ENCODE measurements at places on chromosomes 16 and 17.

GRCh38 chr16:10226141-10226986, 44.1 kb upstream of the GRIN2A start:
- no peak for DNase-seq

DNA sequence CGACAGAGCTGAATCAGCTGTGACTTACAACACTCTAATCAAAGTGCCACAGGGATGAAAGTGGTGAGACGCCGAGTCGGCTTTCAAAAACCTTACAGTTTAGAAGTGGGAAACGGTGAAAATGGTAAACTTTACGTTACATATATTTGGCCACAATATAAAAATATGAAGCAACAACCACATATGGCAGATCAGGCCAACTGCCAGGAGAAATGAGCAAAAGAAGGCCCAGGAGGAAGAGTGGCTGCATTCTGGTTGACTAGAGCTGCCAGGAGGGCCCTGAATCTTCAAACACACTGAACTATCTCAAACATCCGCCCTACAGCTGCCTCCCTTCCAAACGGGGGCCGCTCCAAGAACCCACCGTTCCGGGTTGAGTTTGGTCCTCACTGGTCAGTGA, 56.3 kb downstream of the MRM3 start:
- no peak for DNase-seq

GRCh38 chr16:10976634-10977033, 32.3 kb downstream of the CLEC16A start:
- DNase-seq, result no peak

DNA sequence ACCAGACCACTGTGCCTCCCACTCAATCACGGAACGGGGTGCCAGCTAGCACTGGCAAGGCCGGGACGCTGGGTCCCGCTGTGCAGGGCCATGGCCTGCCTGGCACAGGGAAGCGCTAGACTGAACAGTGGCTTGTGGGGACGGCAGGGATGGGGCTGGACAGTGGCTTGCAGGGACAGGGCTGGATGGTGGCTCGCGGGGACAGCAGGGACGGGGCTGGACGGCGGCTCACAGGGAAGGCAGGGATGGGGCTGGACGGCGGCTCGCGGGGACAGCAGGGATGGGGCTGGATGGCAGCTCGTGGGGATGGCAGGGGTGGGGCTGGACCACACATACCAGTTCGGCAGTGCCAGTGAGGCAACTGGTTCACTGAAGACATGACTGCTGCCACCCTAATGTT, 32.6 kb downstream of the LMF1 start:
- DNase-seq, result no peak

DNA sequence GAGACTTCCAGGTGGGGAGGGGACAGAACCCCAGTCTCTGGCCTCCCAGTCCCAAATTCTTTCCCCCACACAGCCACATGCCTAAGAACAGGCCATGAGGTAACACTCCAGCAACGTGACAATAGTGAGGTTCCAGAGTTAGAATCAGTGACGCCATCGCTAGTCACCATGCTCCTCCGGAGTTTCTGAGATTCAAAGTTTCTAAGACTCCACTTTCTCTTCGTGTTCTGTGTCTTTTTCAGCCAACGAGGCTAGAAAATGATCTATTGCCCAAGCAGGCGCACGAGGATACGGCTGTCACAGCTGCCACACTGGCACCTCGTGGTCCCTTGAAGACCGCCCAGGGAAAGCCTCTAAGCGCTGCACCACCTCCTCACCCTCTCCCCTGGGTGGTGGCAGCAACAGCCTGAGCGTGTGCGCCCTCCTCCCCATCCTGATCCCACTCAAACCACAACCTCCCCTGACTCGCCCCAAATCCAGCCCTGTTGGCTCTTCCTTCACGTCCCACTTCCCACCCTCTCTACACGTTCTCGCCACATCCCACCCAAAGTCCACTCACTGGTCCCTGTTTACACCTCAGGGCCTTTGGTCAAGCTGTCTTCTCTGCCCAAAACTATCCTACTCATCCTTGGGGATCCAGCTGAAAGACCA, 1.0 kb downstream of the MCRIP1 start:
- no peak for DNase-seq

GRCh38 chr17:34637548-34638525, 58.5 kb downstream of the TMEM132E start:
- DNase-seq, result peak; percentile 48

DNA sequence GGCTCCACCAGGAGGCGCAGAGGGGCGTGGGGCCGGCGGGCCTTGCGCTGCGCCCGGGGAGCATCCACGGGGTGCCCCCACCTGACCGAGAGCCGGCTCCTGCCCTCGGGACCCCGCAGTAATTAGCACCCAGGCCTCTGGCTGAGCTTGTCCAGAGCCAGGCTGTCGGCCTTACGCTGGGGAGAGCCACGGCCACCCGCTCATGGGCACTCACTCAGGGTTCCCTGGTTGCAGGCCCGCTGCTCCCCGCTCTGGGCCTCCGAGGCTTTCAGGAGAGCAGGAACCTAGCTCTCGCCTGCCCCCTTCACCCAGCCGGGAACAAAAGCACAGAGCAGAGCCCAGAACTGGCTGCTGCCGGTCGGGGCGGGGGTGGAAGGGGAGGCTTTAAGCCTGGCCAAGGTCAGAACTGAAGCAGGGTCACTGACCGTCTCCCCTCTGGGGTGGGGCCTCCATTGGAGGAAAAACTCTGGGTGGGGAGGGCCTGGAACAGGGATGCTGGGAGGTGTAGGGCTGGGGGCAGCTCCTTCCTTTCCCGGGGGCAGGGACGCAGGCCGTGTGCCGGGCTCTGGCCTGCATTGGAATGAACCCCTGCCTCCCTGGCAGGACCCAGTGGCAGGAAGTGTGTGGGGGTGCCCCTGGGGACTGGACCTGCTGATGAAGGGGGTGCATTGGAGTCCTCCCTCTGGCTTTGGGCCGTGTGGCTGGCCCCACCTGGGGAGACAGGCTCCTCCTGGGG, 12.3 kb downstream of the GLIS2 start:
- DNase-seq, result peak; percentile 55

DNA sequence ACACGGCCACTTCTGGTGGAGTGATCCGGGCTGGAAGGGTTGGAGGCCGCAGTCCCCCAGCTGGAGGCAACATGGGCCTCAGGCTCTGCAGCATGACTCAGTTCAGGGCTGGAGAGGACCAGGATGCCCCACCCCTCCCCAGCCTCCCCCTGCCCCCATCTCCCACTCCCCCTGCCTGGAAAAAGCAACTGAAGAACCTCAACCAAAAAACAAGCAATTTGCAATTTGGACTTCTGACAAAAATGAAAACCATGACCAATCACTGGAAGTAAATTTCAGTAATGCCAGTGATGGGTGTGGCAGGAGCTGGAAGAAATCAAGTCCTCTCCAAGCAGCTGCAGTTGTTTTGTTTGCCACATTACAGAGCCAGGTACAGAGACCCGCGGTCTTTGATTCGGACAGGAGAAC, 6.6 kb upstream of the MIF4GD start:
- DNase-seq, result no peak

GRCh38 chr17:45451131-45451530, 18.5 kb upstream of the ARHGAP27 start:
- DNase-seq, result no peak

DNA sequence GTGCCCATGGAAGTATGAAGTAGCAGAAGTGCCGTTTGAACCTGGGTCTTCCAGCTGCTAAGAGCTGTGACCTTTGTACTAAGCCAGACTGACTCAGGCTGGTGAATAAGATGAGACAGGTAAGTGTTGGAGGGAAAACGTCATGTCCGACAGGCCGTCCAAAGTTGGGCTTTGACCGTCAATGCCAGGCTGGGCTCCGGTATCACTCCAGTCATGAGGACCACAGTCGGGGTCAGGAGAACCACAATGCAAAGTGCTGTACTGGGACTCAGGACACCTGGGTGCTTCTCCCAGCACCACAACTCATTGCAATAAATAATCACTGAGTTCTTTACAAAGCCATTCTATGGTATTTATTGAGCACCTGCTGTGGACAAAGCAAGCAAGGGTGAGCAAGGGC, 268.6 kb downstream of the HAPSTR1 start:
- no peak for DNase-seq

- DNase-seq, result no peak
These were observed 5.7 kb downstream of the GOSR2 start for GRCh38 chr17:46928467-46929261.

GRCh38 chr16:86432048-86432447, 78.3 kb upstream of the FOXF1 start:
- DNase-seq, result no peak

DNA sequence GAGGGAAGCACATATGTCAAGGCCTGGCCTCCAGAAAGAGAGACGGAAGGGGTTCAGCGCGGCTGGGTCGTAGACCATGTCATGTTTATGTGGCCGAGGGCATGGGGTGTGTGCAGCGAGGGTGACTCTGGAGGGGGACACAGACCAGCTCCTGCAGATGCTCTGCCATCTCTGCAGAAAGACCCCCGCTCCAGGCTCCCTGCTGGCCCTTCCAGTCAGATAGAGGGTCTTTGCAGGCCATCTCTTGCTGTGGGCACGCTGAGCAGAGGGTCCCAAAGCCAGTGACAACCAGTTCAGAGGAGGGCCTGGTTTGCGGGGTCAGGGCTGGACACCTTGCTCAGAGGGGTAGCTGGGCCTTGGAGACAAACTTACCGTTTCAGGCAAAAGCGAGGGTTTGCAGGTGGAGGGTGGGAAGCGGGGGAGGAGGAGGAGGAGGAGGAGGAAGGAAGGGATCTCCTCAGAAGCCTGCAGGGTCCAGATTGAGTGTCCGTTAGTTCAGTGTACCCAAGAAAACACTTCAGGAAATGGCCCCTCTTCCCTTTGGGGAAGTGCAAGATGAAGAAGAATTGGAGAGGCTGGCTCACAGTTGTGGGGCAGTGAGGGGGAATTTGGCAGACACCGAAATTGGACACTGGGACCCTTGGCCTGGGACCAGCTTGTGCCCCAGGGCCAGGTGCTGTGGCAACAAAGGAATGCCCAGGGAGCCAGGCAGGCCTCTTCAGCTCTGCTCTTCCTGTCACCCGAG, 102.8 kb downstream of the CMIP start:
- no peak for DNase-seq

- no peak for DNase-seq
These were observed 1.2 kb downstream of the RPS15A start for GRCh38 chr16:18788828-18789514.

GRCh38 chr17:43774304-43775250, 4.2 kb downstream of the DUSP3 start:
- no peak for DNase-seq

GRCh38 chr17:2028234-2028614, 1.7 kb upstream of the DPH1 start:
- DNase-seq, result no peak

DNA sequence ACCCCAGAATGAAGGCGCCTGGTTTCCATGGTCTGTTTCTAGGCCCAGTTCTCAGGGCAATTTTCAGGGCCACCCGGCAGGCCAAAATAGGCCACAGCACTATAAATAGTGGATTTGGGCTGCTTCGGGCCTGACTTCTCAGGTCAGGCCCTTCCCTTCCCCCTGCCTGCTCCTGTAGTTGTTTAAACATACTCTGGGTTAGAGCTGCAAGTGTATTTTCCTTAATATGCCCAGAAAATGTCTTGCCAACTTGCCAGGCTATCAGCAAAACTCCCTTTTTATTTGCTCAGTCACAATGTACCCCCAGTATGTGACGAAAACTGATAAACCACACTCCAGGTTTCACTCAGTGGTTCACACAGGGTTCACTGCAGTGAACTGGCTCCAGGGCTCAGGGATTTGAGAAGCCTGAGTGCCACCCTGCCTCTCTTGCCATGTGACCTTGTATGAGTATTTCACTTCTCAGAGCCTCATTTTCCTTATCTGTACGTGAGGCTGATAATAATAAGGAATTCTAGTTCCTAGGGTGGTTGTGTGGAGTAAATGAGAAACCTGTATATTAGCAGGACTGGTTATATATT, 76.5 kb downstream of the GPRC5B start:
- DNase-seq, result no peak

DNA sequence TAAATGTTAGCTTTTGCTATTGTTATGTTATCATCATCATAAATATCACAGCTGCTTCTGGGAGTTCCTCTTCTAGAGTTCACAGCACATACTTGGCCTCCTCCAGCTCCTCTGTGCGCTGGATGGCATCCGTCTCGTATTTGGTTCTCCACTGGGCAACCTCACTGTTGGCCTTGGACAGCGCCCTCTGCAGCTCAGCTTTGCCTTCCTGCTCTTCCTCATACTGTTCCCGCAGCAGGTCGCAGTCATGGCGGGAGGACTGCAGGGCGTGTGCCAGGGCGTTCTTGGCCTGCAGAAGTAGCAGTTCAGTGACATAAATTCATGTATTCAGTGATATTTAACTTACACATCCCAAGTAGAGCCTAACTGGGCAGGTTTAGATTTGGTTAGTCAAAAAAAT, 23.4 kb downstream of the MYH8 start:
- DNase-seq, result no peak

GRCh38 chr17:2024572-2025219, 438 bp downstream of the RTN4RL1 start:
- no peak for DNase-seq

- DNase-seq, result no peak
These were observed 56.9 kb downstream of the WWP2 start for GRCh38 chr16:69818891-69819545.

DNA sequence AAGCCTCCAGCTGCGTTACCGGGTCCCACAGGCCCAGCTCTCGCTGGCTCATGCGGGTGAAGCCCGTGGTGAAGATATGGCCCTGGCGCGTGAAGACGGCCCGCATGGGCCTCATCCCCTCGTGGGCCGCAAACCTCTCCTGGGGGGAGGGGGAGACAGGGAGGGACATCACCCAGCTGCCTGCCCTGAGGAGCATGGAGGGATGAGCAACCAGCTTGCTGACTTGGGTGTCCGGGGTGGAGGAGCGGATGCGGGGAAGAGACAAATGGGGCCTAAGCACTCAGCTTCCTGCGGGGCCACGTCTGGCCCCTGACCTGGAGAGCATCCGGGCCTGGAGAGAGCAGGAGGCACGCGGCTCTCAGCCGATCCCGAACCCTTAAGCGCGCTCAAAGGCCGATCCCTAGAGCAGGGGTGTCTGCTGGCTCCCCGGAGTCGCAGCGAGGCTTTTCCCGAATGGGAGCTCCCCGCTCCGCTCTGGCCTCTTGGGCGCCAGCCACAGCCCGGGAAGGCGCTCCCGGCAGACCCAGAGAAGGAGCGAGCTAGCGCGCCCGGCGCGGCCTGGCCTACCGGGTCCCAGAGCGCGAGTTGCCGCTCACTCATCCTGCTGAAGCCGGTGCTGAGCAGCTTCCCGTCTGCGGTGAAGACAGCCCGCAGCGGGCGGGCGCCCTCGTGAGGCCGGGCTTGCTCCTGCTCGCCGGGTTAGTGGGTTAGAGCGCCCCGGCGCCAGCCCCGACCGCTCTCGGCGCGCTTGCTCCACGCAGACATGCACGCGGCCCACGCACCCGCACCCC, 5.0 kb downstream of the CORO6 start:
- peak; percentile 42 for DNase-seq

GRCh38 chr17:64472564-64472963, 23.6 kb downstream of the MILR1 start:
- no peak for DNase-seq

- no peak for DNase-seq
These were observed 113.5 kb downstream of the CLEC16A start for GRCh38 chr16:11057711-11058345.

- DNase-seq, result no peak
These were observed 312.0 kb upstream of the CA10 start for GRCh38 chr17:52470553-52470952.

GRCh38 chr17:13484020-13484419, 117.7 kb downstream of the HS3ST3A1 start:
- DNase-seq, result no peak

GRCh38 chr17:32268734-32269288, 3.2 kb downstream of the RHBDL3 start:
- no peak for DNase-seq

GRCh38 chr17:40124279-40125141, 2.7 kb downstream of the MSL1 start:
- no peak for DNase-seq
